MCF 10A (cell line): ENCODE measurements at places on chromosomes 2 and 18.

DNA sequence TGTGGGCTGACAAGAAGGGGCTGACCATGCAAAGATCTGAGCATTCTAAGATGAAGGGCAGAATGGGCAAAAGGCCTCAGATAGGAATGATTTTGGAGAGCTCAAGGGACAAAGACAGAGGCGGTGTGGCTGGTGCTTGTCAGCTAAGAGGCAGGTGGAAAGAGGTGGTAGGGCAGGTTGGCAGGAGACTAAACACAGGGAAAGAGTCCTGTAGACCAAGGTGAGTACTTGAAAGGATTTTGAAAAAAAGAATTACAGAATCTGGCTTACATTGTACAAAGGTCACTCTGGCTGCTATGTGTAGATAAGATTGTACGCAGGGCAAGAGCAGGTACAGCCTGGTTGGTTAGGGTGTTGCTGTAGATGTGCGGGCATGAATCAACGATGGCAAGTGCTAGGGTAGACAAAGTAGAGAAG, 50.6 kb downstream of the STK39 start:
- H3K4me1 ChIP-seq, result peaks cover 17% of the 10 kb centered on the region
- no peak overlapping the region for H3K27ac ChIP-seq
- no peak overlapping the region for H3K4me3 ChIP-seq
- no peak for DNase-seq
- no peaks in the 10 kb centered on the region for H3K36me3 ChIP-seq

- no peaks in the 10 kb centered on the region for H3K27me3 ChIP-seq
- peaks cover 49% of the 10 kb centered on the region for H3K4me1 ChIP-seq
- DNase-seq, result no peak
- H3K27ac ChIP-seq, result peak overlapping the region; percentile 82
- H3K36me3 ChIP-seq, result peaks cover 22% of the 10 kb centered on the region
These were observed 550 bp downstream of the MYL12B start for GRCh38 chr18:3262234-3263131.

DNA sequence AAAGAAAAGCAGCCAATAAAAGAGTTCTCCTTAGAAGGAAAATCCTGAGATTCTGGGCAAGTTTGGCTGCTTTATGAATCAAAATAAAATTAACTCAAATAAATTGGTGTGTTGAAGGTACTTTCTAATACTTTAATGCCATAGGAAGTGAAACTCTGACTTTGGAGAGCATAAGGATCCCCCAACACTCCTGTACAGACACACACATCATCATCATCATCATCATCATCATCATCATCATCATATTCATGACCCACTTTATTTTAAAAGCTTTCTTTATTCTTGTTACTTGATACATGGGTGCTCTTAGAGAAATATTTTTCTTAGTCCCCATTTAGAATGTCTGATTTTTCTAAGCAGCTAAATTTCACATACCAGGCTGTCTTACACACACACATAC, 283.1 kb upstream of the CYRIA start:
- H3K27me3 ChIP-seq, result no peaks in the 10 kb centered on the region
- no peak for DNase-seq
- no peaks in the 10 kb centered on the region for H3K4me1 ChIP-seq
- no peaks in the 10 kb centered on the region for H3K36me3 ChIP-seq
- no peak overlapping the region for H3K4me3 ChIP-seq

GRCh38 chr18:14974576-14974975, 226.6 kb downstream of the ANKRD30B start:
- peak; percentile 89 for DNase-seq
- H3K4me1 ChIP-seq, result peaks cover 69% of the 10 kb centered on the region
- no peaks in the 10 kb centered on the region for H3K27me3 ChIP-seq
- no peaks in the 10 kb centered on the region for H3K36me3 ChIP-seq
- peak overlapping the region; percentile 61 for H3K27ac ChIP-seq

- no peak overlapping the region for H3K27ac ChIP-seq
- H3K36me3 ChIP-seq, result no peaks in the 10 kb centered on the region
These were observed 47.3 kb upstream of the SALL3 start for GRCh38 chr18:78932281-78932680.

DNA sequence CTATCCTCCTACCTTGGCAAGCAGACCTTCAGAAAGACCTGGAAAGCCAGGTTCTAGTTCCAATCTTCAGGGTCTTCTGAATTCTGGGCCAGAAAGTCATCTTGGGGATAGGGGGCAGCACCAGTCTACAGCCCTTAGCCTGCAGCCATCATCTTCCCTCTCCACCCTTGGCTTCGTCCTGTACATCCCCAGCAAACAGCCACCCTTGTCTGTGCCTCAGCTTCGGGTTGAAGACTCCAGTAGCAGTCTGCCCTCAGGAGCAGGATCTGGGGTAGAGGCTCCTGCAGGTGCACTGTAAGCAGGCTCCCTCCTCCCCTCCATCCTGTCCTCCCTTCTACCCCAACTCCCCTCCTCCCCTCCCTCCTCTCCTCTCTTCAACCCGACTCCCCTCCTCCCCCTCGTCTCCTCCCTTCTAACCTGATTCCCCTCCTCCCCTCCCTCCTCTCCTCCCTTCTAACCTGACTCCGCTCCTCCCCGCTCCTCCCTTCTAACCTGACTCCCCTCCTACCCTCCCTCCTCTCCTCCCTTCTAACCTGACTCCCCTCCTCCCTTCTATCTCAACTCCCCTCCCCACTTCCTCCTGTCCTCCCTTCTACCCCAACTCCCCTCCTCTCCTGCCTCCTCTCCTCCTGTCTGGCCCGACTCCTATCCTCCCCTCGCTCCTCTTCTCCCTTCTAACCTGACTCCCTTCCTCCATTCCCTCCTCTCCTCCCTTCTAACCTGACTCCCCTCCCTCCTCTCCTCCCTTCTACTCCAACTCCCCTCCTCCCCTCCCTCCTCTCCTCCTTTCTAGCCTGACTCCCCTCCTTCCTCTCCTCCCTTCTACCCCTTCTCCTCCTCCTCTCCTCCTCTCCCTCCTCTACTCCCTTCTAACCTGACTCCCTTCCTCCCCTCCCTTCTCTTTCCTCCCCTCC, 90.1 kb upstream of the SMAD2 start:
- H3K4me1 ChIP-seq, result peaks cover 24% of the 10 kb centered on the region
- no peaks in the 10 kb centered on the region for H3K36me3 ChIP-seq
- no peak for DNase-seq

DNA sequence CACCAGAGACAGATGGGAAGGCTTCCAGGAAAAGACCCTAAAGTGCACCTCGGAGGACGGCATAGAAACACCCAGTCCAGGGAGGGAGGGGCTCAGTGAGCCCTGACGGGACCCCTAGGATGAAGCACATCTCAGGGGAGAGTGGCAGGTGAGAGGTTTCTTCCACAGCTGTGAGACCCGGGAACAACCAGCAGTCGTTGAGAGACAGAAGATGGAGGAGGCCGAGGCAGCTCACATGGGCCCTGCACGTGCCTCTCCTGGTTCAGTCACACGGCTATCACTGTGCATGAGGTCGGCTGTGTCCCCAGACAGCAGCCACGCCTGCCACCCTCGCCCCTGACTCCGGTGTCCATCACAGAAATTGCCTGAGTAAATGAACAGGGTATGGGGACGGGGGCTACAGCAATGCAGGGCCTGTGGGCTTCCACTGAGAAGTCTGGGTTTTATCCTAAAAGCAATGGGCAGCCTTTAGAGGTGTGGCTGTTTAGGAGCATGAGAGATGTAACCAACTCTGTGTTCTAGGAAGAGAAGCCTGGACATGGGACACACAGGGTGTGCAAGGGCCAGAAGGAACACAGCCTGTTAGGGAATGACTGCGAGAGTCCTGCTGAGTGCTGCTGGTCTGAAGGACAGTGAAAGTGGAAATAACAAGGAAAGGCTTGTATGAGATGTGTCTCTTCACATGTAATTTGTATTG, 102.0 kb downstream of the TMEM18 start:
- peaks cover 9% of the 10 kb centered on the region for H3K4me1 ChIP-seq
- DNase-seq, result no peak
- H3K4me3 ChIP-seq, result no peak overlapping the region
- H3K36me3 ChIP-seq, result no peaks in the 10 kb centered on the region

GRCh38 chr18:23540867-23541266, 37.6 kb downstream of the RMC1 start:
- H3K4me1 ChIP-seq, result no peaks in the 10 kb centered on the region
- no peaks in the 10 kb centered on the region for H3K27me3 ChIP-seq
- no peak overlapping the region for H3K4me3 ChIP-seq
- H3K36me3 ChIP-seq, result peaks cover 87% of the 10 kb centered on the region

DNA sequence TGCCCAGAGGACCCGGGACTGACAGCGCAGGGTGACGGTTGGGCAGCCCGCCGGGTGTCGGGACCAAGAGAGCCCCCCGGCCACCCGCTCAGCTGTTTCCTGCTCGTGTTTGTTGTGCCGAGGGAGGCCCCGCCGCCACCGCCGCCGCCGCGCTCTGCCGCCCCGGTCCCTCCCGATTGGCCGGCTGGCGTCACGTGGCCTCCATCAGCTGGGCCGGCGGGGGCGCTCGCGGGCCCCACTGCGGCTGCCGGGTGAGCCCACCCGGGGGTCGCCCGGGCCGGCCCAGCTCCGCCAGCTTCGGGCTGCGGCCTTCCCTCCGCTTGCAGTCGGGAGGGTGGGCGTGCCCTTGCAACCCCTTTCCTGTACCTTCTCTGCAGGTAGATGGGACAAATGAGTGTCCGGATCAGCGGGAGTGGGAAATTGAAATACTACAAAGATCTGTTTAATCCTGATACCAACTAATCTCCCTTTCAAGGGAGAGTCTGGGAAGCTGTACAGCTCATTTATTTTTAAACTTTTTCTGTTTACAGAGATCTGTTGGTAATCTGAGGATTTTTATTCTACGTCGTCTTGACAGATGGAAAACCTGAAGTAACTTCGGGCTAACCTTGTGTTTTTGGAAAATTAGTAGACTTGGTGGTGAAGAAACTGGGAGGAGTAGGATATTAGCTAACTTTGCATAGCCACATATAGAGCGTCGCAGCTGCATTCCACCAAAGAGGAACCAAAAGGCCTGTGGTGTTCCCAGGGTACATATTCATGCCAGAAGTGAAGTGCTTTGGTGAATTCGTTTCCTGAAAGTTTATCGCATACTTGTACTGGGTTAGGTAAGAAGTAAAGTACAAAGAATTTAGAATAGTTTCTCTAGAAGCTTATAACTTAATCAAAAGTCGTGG, 1.2 kb downstream of the YPEL5 start:
- peaks cover 45% of the 10 kb centered on the region for H3K36me3 ChIP-seq
- no peak overlapping the region for H3K27ac ChIP-seq
- H3K4me3 ChIP-seq, result peak overlapping the region; percentile 71
- peaks cover 35% of the 10 kb centered on the region for H3K4me1 ChIP-seq
- peak; percentile 56 for DNase-seq

DNA sequence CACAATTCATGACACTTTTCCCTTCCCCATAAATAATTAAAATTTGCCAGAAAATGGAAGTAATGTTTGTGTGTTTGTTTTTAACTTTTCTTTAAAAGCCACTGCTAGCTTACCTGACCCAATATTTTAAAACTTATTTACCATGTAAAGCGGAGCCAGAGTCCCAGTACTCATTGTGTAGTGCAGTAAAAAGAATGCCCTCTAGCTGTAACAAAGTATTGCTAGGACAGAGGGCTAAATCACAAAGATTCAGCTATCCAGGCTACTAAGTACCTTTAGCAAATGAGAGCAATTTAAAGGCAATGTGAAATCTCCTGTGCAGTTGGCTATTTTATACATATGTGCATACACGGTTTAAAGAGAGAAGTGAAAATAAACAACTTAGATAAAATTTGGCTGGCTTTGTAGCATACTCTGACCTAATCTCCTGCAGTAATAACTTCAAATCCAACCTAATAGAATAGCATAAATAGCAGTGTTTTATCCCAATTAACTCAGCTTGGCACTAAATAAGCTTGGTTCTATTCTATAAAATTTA, 997.4 kb upstream of the PIK3C3 start:
- H3K27me3 ChIP-seq, result no peaks in the 10 kb centered on the region
- DNase-seq, result no peak
- H3K27ac ChIP-seq, result no peak overlapping the region
